ENCODE measurements at places on chromosomes 6 and 20. TPM values are rescaled to one million over a fixed set of nuclear protein-coding genes. Genes with fewer than 3 reads are reported as not detected.

Gene EDN3
- not detected for polyA plus RNA-seq

- no peaks in the 10 kb centered on the region for H3K27me3 ChIP-seq
- peak overlapping the region; percentile 49 for H3K4me3 ChIP-seq
- peak; percentile 72 for DNase-seq
- H3K27ac ChIP-seq: no peak overlapping the region
- peaks cover 7% of the 10 kb centered on the region for H3K4me1 ChIP-seq
Observed at GRCh38 chr20:4973330-4974097, 27.8 kb downstream of the SLC23A2 start.

DNA sequence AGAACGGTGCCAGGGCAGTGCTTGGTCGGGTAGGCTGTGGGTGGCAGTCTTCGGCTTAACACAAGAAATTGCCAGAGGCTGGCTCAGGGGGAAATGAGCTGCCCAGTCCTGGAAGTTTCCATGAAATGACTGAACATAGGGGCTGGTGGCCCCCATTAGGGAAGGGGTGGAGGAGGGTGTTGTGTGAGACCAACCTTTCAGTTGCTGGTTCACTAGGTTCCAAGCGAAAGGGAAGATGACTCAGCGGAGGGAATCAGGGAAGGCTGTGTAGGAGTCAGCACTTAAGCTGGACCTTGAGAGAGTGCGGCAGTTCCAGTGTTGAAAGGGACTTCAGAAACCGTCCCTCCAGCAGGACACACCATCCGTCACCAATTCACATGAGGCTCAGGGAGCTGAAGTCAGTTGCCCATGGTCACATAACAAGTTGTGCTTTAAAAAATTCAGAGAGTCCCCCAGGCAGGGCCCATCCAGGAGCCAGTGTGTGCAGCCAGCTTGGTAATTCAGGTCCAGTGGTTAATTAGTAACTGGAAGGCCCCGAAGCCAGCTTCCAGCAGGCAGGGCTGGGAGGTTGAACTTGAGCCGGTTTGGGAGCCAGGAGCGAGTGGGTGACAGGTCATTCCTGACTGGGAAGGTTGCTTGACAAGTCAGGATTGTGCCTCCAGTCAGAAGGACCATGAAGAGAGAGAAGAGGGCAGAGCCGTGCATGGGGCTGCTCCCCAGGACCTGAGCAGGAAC, at the start of gene SGK2:
TSS of gene SGK2 (plus strand) at position 616 of the 735 bp plus-strand sequence. CDS start 7,469 bp downstream, outside the sequence.
- no peaks in the 10 kb centered on the region for H3K27me3 ChIP-seq
- DNase-seq: no peak

- no peaks in the 10 kb centered on the region for H3K4me1 ChIP-seq
- peaks cover 3% of the 10 kb centered on the region for H3K27me3 ChIP-seq
- no peak overlapping the region for H3K4me3 ChIP-seq
- no peak overlapping the region for H3K27ac ChIP-seq
Observed at GRCh38 chr6:30272032-30272431, 54.7 kb upstream of the TRIM39 start.

Gene COL21A1
- not detected for polyA plus RNA-seq

Gene BEND3
- polyA plus RNA-seq: 0.05 TPM

Data from CD4-positive, CD25-positive, alpha-beta regulatory T cell (primary cell).